ENCODE measurements at places on chromosomes 6 and 20. TPM values are rescaled to one million over a fixed set of nuclear protein-coding genes. Genes with fewer than 3 reads are reported as not detected.

Gene IL17A
- total RNA-seq, result not detected

Gene METTL24
- total RNA-seq, result not detected

Gene SKIC2
- total RNA-seq, result 19.9 TPM

Gene CENPW
- 40.0 TPM for total RNA-seq

Gene PAX1
- total RNA-seq, result 0.02 TPM

Gene AK9
- total RNA-seq, result 1.2 TPM

Gene SPATS1
- not detected for total RNA-seq

Gene SPTLC3
- 0.02 TPM for total RNA-seq

Gene FAM209B
- 0.33 TPM for total RNA-seq

Gene HLA-F
- 5.1 TPM for total RNA-seq

Gene EYS
- total RNA-seq, result 0.11 TPM

Data from A549 treated with AZD2906 at 1 μM for 4 hours (cell line).